Stimulated activated CD8-positive, alpha-beta memory T cell treated with anti-CD3 and anti-CD28 coated beads, Interleukin-4, amount 100 ng/mL, for 4 hours (primary cell): ENCODE measurements at places on chromosomes 1 and 21.
A peak's percentile ranks its signal among the peaks of the same experiment; 100 is the strongest.

- DNase-seq = no peak
Measured at GRCh38 chr1:208176649-208177048, 67.5 kb downstream of the PLXNA2 start.

DNA sequence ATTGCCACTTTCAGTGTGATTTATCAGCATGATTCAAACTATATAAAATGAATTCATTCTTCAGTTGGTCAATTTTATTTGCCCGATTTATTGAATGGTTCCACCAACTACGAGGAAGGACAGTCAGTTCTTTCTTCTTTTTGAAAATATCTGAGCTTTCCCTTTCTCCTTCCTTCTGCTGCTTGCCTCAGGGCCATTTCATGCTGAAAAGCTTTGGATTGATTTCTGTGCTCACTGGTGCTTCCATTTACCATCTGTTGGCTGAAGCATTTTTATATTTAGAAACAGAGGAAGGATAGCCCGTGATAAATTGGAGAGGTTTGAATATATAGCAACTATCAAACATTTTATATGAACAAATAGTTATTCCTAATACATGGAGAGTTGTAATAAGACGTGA, 68.9 kb upstream of the ADAMTS5 start:
- DNase-seq = no peak

- no peak for DNase-seq
Measured at GRCh38 chr1:24862775-24863483, 67.1 kb downstream of the RUNX3 start.

GRCh38 chr1:9128166-9128519, 759 bp downstream of the GPR157 start:
- no peak for DNase-seq

GRCh38 chr1:161956097-161956496, 67.6 kb downstream of the OLFML2B start:
- no peak for DNase-seq

DNA sequence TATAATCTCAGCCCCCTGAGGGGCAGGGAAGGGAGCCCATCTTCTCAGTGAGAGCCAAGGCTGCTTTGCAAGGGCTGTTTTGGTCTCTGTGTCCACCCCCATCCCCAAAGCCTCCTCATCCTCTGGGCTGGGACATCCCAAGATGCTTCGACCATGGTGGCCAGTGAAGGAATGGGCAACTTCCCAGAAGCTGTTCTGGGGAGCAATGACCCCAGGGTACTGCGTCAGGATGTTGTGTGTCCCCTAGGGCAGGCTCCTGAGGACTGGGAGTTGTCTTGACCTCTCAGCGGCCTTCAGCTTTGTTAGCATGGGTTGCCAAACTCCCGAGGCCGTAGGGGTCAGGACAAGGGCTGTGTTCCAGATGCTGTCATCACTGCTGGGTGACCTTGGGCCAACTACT, 238.4 kb upstream of the POU3F1 start:
- DNase-seq = no peak

GRCh38 chr1:30700528-30701257, 22.7 kb downstream of the MATN1 start:
- DNase-seq = no peak

- DNase-seq = no peak
Measured at GRCh38 chr1:9658199-9658598, 6.7 kb downstream of the PIK3CD start.

GRCh38 chr1:29202584-29203340, 21.1 kb upstream of the SRSF4 start:
- peak; percentile 97 for DNase-seq
